ENCODE measurements at places on chromosomes 1 and 21. TPM values are rescaled to one million over a fixed set of nuclear protein-coding genes. Genes with fewer than 3 reads are reported as not detected.

- no peaks in the 10 kb centered on the region for H3K4me1 ChIP-seq
- no peak for DNase-seq
- peaks cover 3% of the 10 kb centered on the region for H3K36me3 ChIP-seq
- H3K27me3 ChIP-seq: no peaks in the 10 kb centered on the region
Observed at GRCh38 chr1:61992257-61992656, 202.4 kb upstream of the L1TD1 start.

DNA sequence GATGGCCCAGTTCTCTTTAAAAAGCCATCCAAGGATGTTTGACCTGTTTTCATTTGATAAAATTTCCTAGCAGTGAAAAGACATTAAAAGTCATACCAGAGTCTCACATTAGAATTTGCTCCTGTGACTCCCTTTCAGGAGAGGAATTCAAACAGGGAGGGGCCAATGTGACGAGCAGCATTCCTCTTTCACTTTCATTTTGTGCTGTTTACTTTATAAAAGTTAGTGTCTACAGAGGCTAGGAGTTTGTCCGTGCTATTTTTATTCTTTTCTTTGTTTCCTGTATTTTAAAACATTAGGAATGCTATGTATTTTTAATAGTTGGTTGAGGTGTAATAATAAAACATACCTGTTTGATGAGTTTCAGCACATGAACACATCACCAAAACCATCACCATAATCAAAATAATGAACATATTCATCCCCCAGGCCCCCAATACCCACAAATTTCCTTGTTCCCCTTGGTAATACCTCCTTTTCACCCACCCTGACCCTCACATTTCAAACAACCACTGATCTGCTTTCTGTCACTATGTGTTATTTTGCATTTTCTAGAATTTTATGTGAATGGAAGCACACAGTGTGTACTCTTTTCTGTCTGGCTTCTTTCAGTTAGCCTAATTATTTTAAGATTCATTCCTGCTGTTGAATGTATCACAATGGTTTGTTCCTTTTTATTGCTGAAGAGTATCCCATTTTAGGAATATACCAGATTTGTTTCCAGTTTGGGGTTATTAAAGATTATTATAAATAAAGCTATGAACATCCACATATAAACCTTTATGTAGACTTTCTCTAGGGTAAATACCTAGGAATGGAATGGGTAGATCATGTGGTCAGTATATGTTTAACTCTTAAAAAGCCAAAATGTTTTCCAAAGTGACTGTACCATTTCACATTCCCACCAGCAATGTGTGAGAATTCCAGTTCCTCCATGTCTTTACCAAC, 129.5 kb downstream of the TENT5C start:
- H3K27me3 ChIP-seq: no peaks in the 10 kb centered on the region
- no peak for DNase-seq
- H3K27ac ChIP-seq: peak overlapping the region; percentile 52
- H3K4me1 ChIP-seq: peaks cover 27% of the 10 kb centered on the region
- H3K36me3 ChIP-seq: no peaks in the 10 kb centered on the region

DNA sequence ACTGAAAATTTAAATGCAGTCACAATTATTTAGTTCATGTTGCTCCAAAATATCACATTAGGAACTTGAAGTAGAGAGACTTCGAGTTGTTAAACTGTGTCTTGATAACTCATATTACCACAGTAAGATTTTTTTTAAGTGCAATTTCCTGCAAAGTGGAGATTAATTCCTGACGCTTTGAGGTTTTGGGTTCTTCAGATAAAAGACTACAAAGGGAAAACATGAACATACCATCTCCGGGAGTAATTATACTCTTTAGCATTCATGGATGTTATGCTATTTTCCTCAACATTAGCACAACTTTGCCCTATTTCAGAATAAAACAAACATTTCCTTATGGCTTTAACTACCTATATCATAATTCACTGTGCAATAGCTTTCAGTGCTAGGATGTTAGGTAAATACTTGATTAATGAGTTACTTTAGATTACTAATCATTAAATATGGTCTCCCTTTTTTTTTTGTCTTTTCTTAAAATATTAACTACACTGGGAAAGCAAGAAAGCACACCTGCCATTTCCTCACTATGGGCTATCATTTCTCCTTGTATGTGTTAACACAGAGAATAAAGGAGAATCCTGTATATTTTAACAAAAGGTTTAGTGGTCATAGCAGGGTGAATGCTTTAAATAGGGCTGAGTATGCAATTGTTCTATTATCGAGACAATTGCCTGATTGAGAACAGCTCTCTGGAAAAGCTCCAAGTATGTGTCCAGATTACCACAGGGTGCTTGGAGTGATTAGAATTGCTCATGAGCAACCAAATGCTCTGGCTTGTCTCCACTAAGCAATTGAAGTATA, 252.5 kb upstream of the C1orf105 start:
- no peak for DNase-seq
- H3K4me3 ChIP-seq: no peak overlapping the region
- H3K27me3 ChIP-seq: no peaks in the 10 kb centered on the region
- no peaks in the 10 kb centered on the region for H3K4me1 ChIP-seq

- no peak for DNase-seq
- H3K36me3 ChIP-seq: no peaks in the 10 kb centered on the region
- H3K27me3 ChIP-seq: no peaks in the 10 kb centered on the region
Observed at GRCh38 chr1:31399976-31400375, 13.0 kb upstream of the SERINC2 start.

DNA sequence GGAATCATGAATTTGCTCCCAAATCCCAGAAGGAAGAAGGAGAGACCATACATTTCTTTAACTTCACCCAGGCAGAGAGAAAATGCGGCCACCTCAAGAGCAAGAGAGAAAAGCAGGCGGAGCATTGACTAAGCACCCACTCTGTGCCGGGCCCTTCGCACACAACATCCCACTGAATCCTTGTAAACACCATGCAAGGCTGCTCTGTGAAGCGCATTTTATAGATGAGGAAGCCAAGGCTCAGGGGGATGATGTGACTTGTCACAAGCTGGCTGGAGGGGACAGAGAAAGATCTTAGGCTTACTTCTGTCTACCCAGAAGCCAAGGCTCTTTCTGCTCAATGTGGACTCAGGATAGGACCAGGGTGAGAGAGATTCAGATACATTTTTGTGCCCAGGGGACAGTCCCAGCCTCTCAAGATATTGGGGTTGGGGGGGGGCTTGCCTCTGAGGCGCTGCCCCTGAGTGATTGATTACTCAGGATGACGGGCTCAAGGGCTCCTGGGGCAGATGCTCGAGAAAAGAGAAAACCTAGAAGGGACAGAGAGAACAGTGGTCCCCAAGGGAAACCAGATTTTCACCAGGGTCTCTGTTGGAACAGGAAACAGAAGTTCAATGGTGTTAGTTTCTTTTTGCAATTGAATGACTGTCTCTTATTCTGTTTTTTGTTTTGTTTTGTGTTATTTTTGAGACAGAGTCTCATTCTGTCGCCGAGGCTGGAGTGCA, 19.5 kb downstream of the PADI2 start:
- no peak overlapping the region for H3K27ac ChIP-seq
- no peak for DNase-seq
- H3K27me3 ChIP-seq: no peaks in the 10 kb centered on the region
- no peaks in the 10 kb centered on the region for H3K4me1 ChIP-seq
- no peaks in the 10 kb centered on the region for H3K36me3 ChIP-seq

DNA sequence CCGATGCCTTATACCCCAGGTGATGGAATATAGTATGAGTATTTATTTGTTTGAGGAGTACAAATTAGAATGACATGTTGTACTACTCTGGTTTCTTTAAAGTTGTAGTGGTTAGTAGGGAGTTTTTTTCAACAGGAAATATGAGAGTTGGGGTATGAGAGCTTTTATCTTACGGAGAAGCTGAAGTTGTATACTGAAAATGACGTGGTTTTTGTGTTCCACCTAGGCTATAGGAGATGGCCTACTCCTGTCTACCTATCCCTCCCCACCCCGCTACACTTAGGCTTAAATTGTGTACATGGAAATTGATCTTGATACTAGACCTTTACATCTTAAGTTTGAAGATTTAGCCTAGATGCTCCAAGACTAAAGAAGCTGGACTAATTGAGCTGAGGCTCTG, 6.8 kb upstream of the HAX1 start:
- no peak overlapping the region for H3K27ac ChIP-seq
- H3K4me3 ChIP-seq: no peak overlapping the region
- no peak for DNase-seq

GRCh38 chr1:213914392-213914791, 73.4 kb upstream of the PROX1 start:
- H3K27me3 ChIP-seq: no peaks in the 10 kb centered on the region
- H3K36me3 ChIP-seq: no peaks in the 10 kb centered on the region
- DNase-seq: no peak

DNA sequence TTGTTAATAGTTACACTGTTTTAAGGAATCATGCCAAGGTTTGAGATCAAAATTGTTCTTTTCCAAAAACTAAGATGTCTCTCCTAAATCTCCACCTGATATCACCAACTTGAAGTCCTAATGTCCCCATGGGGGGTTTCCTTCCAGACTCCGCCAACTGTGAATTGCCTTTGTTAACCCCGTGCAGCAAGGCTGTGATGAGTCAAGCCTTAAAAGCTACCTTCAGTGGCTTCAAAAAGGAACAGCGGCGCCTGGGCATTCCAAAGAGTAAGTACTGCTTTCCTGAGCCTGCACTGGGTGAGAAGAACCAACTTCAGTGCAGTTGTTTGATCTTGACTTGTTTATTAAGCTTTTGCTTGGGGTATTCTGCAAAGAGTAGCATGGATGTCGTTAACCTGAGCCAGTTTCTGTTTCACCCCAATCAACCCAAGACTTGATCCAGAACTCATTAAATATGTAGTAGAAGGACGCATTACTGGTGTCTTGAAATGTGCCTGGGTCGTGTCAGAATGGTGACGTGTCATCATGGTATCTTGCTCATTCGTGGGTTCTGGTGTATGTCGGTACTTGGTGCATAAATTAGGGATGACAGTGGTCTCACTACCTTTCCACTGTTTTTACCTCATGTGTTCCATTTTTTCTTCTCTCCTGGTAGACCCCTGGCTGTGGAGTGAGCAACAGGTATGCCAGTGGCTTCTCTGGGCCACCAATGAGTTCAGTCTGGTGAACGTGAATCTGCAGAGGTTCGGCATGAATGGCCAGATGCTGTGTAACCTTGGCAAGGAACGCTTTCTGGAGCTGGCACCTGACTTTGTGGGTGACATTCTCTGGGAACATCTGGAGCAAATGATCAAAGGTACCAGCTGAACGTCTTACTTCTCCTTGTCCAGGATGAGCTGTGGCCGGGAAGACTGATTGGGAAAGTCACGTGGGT, 8.7 kb downstream of the ETS2 start:
- H3K4me1 ChIP-seq: peaks cover 35% of the 10 kb centered on the region
- H3K27me3 ChIP-seq: no peaks in the 10 kb centered on the region
- DNase-seq: no peak
- no peak overlapping the region for H3K4me3 ChIP-seq
- H3K27ac ChIP-seq: peak overlapping the region; percentile 99
- H3K36me3 ChIP-seq: peaks cover 86% of the 10 kb centered on the region

DNA sequence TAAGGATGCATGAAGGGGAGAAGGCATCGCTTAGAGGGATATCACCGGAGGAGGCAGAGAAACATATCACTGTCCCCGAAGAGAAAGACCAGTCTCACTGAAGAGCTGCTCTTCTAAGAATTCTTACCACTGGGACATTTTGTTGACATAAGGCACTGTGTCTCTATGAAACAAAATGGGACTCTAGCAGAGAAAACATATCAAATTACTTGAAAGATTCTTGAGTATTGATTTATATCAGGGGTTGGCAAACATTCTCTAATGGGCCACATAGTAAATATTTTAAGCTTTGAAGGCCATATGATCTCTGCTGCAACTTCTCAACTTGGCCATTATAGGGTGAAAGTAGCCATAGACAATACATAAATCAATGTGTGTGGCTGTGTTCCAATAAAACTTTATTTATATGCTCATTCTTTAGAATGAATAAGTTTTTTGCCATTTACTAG, 41.0 kb upstream of the GREM2 start:
- H3K27ac ChIP-seq: no peak overlapping the region
- H3K4me3 ChIP-seq: no peak overlapping the region
- DNase-seq: no peak
- H3K27me3 ChIP-seq: no peaks in the 10 kb centered on the region
- no peaks in the 10 kb centered on the region for H3K4me1 ChIP-seq

GRCh38 chr1:20367116-20367585, 76.5 kb downstream of the VWA5B1 start:
- peak overlapping the region; percentile 46 for H3K4me3 ChIP-seq
- H3K27me3 ChIP-seq: no peaks in the 10 kb centered on the region
- no peaks in the 10 kb centered on the region for H3K36me3 ChIP-seq
- no peak for DNase-seq
- no peak overlapping the region for H3K27ac ChIP-seq

DNA sequence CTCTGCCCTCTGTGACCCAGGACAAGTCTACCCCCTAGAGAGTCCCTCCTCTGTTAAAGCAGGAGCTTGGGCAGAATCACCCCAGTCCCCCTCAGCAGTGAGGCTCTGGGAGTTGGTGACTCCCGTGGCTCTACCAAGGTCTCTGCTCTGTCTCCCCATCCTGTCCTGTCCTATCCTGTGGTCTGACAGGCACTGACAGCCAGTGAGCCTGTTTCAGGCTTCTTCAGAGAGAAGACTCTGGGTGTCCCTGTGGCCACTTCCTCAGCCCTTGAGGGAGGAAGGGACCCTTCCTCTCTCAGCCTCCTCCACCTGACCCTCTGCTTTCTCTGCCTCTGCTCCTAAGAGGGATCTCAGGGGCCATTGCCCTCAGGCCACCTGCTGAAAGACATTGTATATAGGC, 148.7 kb downstream of the FCRL5 start:
- no peaks in the 10 kb centered on the region for H3K4me1 ChIP-seq
- H3K27me3 ChIP-seq: no peaks in the 10 kb centered on the region
- no peak overlapping the region for H3K27ac ChIP-seq
- H3K36me3 ChIP-seq: no peaks in the 10 kb centered on the region

DNA sequence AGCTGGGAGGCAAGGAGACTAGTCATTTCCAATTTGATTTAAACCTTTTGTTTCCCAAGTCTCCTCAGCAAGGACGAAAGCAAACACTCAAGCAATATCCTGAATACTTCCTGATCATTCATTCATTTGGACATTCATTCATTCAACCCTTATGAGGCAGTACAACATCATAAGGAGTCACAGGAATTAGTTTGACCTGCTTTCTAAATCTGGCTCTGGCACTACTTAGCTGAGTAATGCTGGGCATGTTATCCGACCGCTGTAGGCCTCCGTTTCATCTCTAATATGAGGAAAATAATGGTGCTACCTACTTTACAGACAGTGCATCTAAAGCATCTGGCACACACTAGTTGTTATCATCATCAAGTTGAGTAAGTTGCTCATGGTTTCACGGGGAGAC, 11.7 kb downstream of the FAM78B start:
- DNase-seq: no peak
- H3K27ac ChIP-seq: no peak overlapping the region
- H3K36me3 ChIP-seq: no peaks in the 10 kb centered on the region
- H3K4me3 ChIP-seq: no peak overlapping the region
- no peaks in the 10 kb centered on the region for H3K27me3 ChIP-seq

- no peaks in the 10 kb centered on the region for H3K4me1 ChIP-seq
- H3K27ac ChIP-seq: no peak overlapping the region
- H3K4me3 ChIP-seq: no peak overlapping the region
- peaks cover 6% of the 10 kb centered on the region for H3K36me3 ChIP-seq
Observed at GRCh38 chr1:211358685-211359084, 32.1 kb downstream of the TRAF5 start.

Gene LCE1B
- total RNA-seq: not detected

Gene LIPI
- total RNA-seq: not detected

Gene PADI2
- total RNA-seq: 0.63 TPM

Gene INSRR
- not detected for total RNA-seq

Gene NDUFS5
- 1,828 TPM for total RNA-seq

Gene PLXNA2
- total RNA-seq: 23.8 TPM

Gene SFT2D2
- total RNA-seq: 12.5 TPM
